Activated CD4-positive, alpha-beta memory T cell treated with anti-CD3 and anti-CD28 coated beads, Interleukin-2, amount 10 ng/mL, durations not matched to agents 7 days and 5 days (primary cell): ENCODE measurements at places on chromosomes 4 and X. TPM values are rescaled to one million over a fixed set of nuclear protein-coding genes. Genes with fewer than 3 reads are reported as not detected.
A peak's percentile ranks its signal among the peaks of the same experiment; 100 is the strongest.

Gene SRPK3
- total RNA-seq, result not detected

Gene CT83
- not detected for total RNA-seq

Gene SSX3
- not detected for total RNA-seq

Gene NLGN3
- 1.2 TPM for total RNA-seq

Gene PASD1
- total RNA-seq, result not detected

Gene GRIA2
- not detected for total RNA-seq

GRCh38 chr4:8818063-8818881, 53.4 kb downstream of the HMX1 start:
- no peaks in the 10 kb centered on the region for H3K4me1 ChIP-seq
- no peaks in the 10 kb centered on the region for H3K36me3 ChIP-seq
- no peak overlapping the region for H3K4me3 ChIP-seq
- no peak overlapping the region for H3K27ac ChIP-seq

DNA sequence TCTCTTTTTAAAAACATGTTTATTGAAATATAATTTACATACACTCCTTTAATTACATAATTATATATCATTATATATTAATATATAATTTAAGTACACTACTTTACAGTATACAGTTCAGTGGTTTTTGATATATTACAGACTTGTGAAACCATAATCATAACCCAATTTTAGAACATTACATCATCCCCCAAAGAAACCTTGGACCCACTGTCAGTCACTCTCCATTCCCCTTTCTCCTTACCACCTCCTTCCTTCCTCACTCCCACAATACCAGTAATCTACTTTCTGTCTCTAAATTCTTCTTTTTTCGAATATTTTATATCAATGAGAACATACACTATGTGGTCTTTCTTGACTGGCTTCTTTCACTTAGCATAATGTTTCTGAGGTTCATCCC, 17.9 kb upstream of the EXOSC9 start:
- H3K27ac ChIP-seq, result no peak overlapping the region
- peaks cover 37% of the 10 kb centered on the region for H3K27me3 ChIP-seq
- no peaks in the 10 kb centered on the region for H3K36me3 ChIP-seq
- peaks cover 3% of the 10 kb centered on the region for H3K4me1 ChIP-seq

DNA sequence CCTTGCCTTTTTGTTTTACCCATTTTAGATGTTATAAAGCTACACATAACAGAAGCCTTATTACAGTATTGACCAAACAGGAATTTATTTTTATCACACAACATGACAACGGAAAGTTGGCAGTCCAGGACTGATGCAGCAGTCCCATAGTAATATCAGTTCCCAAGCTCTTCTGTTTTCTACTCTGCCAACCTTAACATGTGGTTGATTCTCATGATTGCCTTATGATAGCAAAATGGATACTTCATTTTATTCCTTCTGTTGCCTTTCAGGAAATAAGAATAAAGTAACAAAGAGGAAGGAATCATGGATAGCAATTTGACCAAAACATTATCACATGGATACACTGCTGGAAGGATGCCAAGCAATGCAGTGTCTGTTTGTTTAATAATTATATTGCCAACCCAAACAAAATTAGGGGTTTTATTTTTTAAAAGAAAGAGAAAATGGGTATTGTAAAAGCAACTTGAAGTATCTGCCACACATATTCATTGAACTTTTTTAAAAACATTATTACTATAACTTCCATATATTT, 275.7 kb downstream of the STPG2 start:
- no peak overlapping the region for H3K4me3 ChIP-seq
- no peak overlapping the region for H3K27ac ChIP-seq
- H3K36me3 ChIP-seq, result no peaks in the 10 kb centered on the region
- H3K4me1 ChIP-seq, result no peaks in the 10 kb centered on the region

DNA sequence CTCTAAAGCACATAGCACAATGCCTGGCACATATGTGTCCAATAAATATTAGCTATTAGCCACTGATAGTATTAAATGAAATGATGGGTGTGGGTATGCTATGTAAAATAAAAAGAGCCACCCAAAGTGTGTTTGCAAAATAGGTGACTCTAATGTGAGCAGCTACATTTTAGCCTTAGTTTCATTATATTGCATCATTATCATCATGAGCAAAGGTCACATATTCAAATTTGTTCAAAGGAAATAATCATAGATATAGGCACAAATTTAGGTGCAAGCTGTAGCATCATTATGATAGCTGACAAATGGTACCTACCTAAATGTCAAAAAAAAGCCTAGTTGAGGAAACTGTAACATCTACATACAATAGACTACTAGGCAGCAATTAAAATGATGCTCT, 373.9 kb upstream of the FGF13 start:
- no peaks in the 10 kb centered on the region for H3K36me3 ChIP-seq
- no peaks in the 10 kb centered on the region for H3K4me1 ChIP-seq
- no peak overlapping the region for H3K4me3 ChIP-seq
- H3K27me3 ChIP-seq, result no peaks in the 10 kb centered on the region

DNA sequence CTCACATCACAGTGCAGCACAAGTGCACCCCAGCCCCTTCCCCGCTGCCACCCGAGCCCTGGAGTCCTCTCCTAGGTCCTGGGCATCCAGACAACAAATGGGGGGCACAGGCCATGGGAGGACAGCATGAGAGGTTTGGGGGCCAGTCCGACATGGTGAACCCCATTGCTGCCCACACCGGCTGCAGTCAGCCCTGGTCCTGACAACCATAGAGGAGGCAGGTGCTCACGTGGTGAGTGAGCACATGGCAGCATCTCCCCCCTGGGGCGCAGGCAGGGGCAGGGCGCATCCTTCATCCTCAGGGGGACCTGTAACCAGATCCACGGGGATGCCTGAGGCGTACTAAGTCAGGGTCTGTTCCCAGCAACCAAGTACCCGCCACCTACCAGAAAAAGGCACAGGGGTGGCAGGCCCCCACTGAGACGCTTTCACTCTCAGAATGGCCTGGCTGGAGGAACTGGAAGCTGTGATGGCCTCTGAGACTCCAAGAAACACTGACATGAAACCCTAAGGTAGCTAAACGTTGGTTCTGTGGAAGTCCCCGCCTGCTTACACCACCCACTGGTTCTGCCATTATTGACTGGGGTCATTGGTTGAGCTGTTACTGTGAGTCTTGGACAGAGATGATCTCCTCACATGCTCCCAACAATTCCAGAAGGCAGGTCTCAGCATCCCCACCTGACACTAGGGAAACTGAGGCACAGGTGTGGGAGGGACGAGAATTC, 6.5 kb downstream of the ZFYVE28 start:
- peaks cover 3% of the 10 kb centered on the region for H3K36me3 ChIP-seq
- peak; percentile 39 for DNase-seq
- H3K27me3 ChIP-seq, result no peaks in the 10 kb centered on the region

- H3K4me3 ChIP-seq, result peak overlapping the region; percentile 88
- H3K27me3 ChIP-seq, result peaks cover 7% of the 10 kb centered on the region
- H3K4me1 ChIP-seq, result peaks cover 32% of the 10 kb centered on the region
These were observed 572 bp downstream of the USP53 start for GRCh38 chr4:119212964-119213606.

- H3K27ac ChIP-seq, result no peak overlapping the region
- no peaks in the 10 kb centered on the region for H3K27me3 ChIP-seq
- H3K36me3 ChIP-seq, result no peaks in the 10 kb centered on the region
- H3K4me1 ChIP-seq, result peaks cover 2% of the 10 kb centered on the region
- DNase-seq, result no peak
These were observed 93.1 kb upstream of the RBPJ start for GRCh38 chr4:26227601-26228229.

GRCh38 chr4:174598800-174599199, 76.5 kb upstream of the HPGD start:
- no peak for DNase-seq
- H3K4me3 ChIP-seq, result no peak overlapping the region
- H3K36me3 ChIP-seq, result no peaks in the 10 kb centered on the region
- H3K4me1 ChIP-seq, result no peaks in the 10 kb centered on the region
- H3K27me3 ChIP-seq, result no peaks in the 10 kb centered on the region
- H3K27ac ChIP-seq, result no peak overlapping the region
